ENCODE measurements at places on chromosomes 5 and 9.

DNA sequence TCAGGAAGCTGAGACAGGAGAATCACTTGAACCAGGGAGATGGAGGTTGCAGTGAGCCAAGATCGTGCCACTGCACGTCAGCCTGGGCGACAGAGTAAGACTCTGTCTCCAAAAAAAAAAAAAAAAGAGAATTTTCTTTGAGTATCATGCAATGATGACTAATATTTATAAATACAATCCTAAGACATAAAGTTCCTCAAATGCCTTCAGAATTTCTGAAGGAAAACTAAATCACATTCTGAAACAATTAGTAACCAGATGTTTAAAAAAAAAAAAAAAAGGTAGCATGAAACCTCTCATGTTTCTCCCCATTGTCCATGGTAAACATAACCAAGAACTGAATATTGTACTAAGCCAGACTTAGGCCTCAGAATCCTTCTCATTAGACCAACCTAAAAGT is 23.1 kb downstream of the MLLT3 start:
- DNase-seq = no peak

- no peak for DNase-seq
These were observed 44.5 kb upstream of the CTSL start for GRCh38 chr9:87681271-87682061.

- DNase-seq = no peak
These were observed 4.0 kb downstream of the SQSTM1 start for GRCh38 chr5:179824745-179825112.

- DNase-seq = no peak
These were observed 592.0 kb upstream of the WWC1 start for GRCh38 chr5:167699432-167699831.

DNA sequence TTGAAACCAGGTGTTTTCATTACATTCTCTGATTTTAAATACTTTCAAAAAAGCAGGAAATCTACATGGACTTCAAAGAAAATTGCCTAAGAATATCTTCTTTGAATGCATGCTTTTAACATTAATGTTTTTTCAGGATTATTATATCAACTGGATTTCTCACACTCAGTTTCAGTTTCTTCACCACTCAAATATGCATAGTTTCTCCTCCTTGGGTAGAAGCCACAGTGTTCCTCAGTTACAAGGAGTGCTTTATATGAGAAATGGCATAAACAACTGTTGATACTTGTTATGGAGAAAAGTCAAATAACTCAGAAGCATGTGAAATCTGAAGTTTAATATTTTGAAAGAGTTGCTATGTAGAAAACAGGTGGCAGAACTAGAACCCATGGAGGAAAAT is 196.9 kb downstream of the DMRTA1 start:
- no peak for DNase-seq

DNA sequence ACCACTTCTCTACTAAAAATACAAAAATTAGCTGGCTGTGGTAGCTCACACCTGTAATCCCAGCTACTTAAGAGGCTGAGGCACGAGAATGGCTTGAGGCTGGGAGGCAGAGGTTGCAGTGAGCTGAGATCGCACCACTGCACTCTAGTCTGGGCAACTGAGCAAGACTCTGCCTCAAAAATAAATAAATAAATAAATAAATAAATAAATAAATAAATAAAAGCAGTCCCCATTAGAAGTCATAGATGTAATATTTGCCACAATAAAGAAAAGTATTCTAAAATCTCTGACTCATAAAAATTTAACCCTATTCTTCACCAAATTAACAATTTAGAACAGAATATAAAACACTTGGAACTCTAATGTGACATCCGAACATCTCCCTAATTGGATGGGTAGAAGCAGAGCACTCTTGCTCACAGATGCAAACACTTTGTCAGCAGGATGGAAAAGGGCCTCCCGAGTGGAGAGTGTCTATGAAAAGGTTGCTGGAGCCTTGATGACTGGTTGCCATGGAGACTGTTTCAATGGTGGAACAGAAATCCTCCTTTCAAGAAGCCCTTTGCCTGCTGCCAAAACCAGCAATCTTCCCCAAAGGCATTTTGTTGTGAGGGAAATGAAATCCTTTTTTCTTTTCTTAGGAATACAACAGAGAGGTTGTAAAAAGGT is 38.9 kb upstream of the TRAF1 start:
- DNase-seq = no peak

GRCh38 chr5:139212486-139212885 is 14.3 kb upstream of the SIL1 start:
- DNase-seq = no peak

GRCh38 chr9:81560851-81561732 is 128.3 kb downstream of the TLE1 start:
- DNase-seq = no peak

- DNase-seq = no peak
These were observed 25.8 kb downstream of the CEL start for GRCh38 chr9:133087429-133088145.

GRCh38 chr5:156824800-156825199 is 25.3 kb upstream of the PPP1R2B start:
- DNase-seq = peak; percentile 21
